Liver (tissue), 10 donors: ENCODE measurements at places on chromosomes 2 and 18.

GRCh38 chr2:39050109-39050508, 70.7 kb downstream of the SOS1 start:
- H3K4me3 ChIP-seq: no peak overlapping the region
- H3K36me3 ChIP-seq: no peaks in the 10 kb centered on the region
- H3K4me1 ChIP-seq: no peaks in the 10 kb centered on the region
- DNase-seq: no peak

DNA sequence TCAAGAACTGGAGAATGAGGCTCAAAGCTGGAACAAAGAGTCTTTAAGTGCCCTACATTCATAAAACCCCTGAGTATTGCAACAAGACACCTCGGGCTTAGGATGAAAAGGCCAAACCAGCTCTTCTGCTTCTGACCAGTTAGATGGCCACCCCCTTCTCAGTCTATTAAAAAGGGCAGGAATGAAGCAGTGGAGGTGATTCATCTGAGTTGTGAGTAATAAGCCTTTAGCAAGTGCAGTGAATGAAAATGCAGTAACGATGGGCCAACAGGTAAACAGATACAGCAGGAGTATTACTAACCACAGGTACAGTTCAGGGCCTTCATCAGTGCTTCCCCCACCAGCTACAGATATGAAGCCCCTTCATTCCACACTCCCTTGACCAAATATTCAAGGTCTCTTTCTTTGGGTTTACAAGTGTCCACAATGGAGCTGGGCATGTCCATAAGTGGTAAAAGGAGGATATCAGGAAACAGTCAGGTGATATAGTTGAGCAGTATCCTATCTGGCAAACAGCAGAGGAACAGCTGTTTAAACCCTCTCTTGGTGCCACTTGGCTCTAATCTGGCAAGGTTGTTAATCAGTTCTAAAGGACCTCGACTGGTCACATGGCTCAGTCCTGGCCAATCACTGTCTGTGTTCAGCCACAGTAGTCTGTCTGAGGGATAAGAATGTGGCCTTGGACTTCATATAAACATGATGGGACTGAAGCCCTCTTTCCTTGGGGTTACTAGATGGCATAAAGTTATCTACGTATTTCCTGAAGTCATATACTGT, 17.8 kb downstream of the SERPINB13 start:
- no peak for DNase-seq
- no peaks in the 10 kb centered on the region for H3K4me1 ChIP-seq
- no peaks in the 10 kb centered on the region for H3K27me3 ChIP-seq
- no peak overlapping the region for H3K4me3 ChIP-seq
- H3K36me3 ChIP-seq: no peaks in the 10 kb centered on the region
- no peak overlapping the region for H3K27ac ChIP-seq

- no peak overlapping the region for H3K4me3 ChIP-seq
- H3K27ac ChIP-seq: no peak overlapping the region
- no peak for DNase-seq
- H3K27me3 ChIP-seq: no peaks in the 10 kb centered on the region
- H3K36me3 ChIP-seq: no peaks in the 10 kb centered on the region
These were observed 26.9 kb upstream of the HS6ST1 start for GRCh38 chr2:128345436-128346165.

GRCh38 chr18:79488311-79489050, 92.8 kb downstream of the NFATC1 start:
- H3K4me3 ChIP-seq: no peak overlapping the region
- H3K27ac ChIP-seq: no peak overlapping the region
- H3K36me3 ChIP-seq: peaks cover 7% of the 10 kb centered on the region
- H3K4me1 ChIP-seq: no peaks in the 10 kb centered on the region
- no peaks in the 10 kb centered on the region for H3K27me3 ChIP-seq

- DNase-seq: no peak
- H3K4me1 ChIP-seq: no peaks in the 10 kb centered on the region
- H3K27ac ChIP-seq: no peak overlapping the region
- no peak overlapping the region for H3K4me3 ChIP-seq
- no peaks in the 10 kb centered on the region for H3K27me3 ChIP-seq
- H3K36me3 ChIP-seq: no peaks in the 10 kb centered on the region
These were observed 5.7 kb downstream of the LCT start for GRCh38 chr2:135831180-135831812.

DNA sequence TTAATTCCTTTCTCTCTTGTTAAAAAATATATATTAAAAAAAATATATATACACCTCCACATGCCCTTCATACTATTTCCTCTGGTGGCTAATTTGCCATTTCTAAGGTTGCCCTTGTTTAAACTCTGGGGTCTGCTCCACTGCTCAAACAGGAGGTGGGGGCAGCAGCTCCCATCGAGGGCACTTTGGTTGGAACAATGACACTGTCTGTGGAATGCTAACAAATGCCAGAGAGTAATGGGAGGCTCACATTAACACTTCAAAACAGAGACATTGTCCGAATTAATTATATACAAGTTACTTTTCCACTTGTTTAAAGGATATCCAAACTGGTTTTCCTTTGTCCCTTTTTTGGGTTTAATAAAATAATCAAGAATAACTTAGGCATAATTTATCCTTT, 58.8 kb upstream of the CD302 start:
- H3K4me3 ChIP-seq: no peak overlapping the region
- peaks cover 3% of the 10 kb centered on the region for H3K4me1 ChIP-seq
- no peaks in the 10 kb centered on the region for H3K36me3 ChIP-seq
- H3K27me3 ChIP-seq: no peaks in the 10 kb centered on the region

GRCh38 chr2:153622285-153622684, 143.7 kb upstream of the RPRM start:
- no peaks in the 10 kb centered on the region for H3K36me3 ChIP-seq
- H3K4me3 ChIP-seq: no peak overlapping the region
- no peaks in the 10 kb centered on the region for H3K27me3 ChIP-seq
- H3K27ac ChIP-seq: no peak overlapping the region
- DNase-seq: no peak
- H3K4me1 ChIP-seq: no peaks in the 10 kb centered on the region

GRCh38 chr2:147345246-147345645, 499.6 kb upstream of the ACVR2A start:
- H3K27me3 ChIP-seq: no peaks in the 10 kb centered on the region
- no peaks in the 10 kb centered on the region for H3K4me1 ChIP-seq
- no peak overlapping the region for H3K4me3 ChIP-seq

GRCh38 chr2:164932377-164932776, 22.9 kb downstream of the SLC38A11 start:
- DNase-seq: no peak
- no peaks in the 10 kb centered on the region for H3K36me3 ChIP-seq
- no peak overlapping the region for H3K27ac ChIP-seq
- H3K4me1 ChIP-seq: no peaks in the 10 kb centered on the region
- H3K4me3 ChIP-seq: no peak overlapping the region

GRCh38 chr2:1625281-1626001, 118.9 kb downstream of the PXDN start:
- no peak overlapping the region for H3K27ac ChIP-seq
- H3K27me3 ChIP-seq: no peaks in the 10 kb centered on the region
- no peaks in the 10 kb centered on the region for H3K4me1 ChIP-seq
- no peak overlapping the region for H3K4me3 ChIP-seq

- no peak overlapping the region for H3K4me3 ChIP-seq
- peaks cover 5% of the 10 kb centered on the region for H3K4me1 ChIP-seq
- no peak overlapping the region for H3K27ac ChIP-seq
These were observed 571.1 kb downstream of the TNS1 start for GRCh38 chr2:217431577-217432269.

- H3K4me3 ChIP-seq: no peak overlapping the region
- DNase-seq: no peak
- H3K27ac ChIP-seq: no peak overlapping the region
- no peaks in the 10 kb centered on the region for H3K4me1 ChIP-seq
- no peaks in the 10 kb centered on the region for H3K27me3 ChIP-seq
- H3K36me3 ChIP-seq: peaks cover 1% of the 10 kb centered on the region
These were observed 40.0 kb downstream of the DNMT3A start for GRCh38 chr2:25301453-25302352.

DNA sequence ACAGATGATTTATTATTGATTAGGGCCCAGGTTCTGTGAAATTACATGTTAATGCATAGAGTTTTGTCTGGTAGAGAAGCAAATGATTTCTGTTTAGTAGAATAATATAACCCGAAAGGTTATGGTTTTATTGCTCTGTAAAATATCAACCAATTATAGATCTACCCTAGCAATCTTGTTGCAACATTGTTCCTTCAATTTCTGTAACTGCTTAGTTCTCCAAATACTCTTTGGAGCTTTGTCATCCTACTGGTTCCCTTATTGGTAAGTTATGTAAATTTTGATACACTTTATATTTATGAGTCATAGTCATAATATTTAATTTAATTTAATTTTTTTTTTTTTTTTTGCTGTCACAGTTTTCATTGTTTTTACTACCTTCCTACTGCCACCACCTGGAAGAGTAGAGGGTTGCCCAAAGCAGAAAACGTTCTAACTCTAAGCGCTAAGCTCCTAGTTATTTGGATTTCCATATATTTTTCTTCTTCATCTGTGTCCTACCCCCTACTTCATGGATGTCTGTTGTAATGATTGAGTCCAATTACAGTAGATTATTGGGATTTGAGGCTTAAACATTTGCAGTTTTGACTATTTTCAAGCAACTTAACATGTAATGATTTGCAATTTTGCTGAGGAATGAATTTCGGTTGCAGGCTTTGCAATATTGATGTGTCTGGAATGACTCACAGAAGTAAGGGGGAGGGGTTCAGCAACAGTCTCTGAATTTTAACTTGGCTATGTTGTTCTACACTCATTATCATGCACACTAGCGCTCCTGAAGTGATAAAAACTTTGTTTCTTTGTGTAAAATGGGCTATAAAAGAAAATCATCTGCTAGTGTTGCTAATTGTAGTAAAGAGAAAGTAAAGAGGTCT, 51.1 kb downstream of the NABP1 start:
- no peak overlapping the region for H3K27ac ChIP-seq
- H3K4me1 ChIP-seq: no peaks in the 10 kb centered on the region
- H3K36me3 ChIP-seq: no peaks in the 10 kb centered on the region
- DNase-seq: no peak
- no peaks in the 10 kb centered on the region for H3K27me3 ChIP-seq

DNA sequence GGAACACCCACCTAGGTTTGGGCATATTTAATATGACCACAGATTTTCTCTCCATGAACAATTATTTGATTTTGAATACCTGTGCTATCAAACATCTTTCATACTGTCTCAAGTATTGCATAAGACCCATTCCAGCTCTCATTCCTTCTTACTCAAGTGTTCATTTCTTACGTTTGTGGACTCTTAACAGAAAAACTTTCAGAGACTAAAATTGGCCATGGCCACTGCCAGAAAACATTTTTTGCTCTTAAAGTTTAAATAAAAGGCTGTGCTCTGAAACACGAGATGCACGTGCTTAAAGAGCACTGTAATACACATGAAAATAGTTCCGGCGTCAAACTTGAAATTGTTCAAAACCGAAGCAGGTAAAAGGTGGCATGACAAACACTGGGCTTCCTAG, 89.3 kb downstream of the LIMS1 start:
- no peaks in the 10 kb centered on the region for H3K27me3 ChIP-seq
- peaks cover 6% of the 10 kb centered on the region for H3K4me1 ChIP-seq
- H3K4me3 ChIP-seq: no peak overlapping the region
- DNase-seq: no peak

DNA sequence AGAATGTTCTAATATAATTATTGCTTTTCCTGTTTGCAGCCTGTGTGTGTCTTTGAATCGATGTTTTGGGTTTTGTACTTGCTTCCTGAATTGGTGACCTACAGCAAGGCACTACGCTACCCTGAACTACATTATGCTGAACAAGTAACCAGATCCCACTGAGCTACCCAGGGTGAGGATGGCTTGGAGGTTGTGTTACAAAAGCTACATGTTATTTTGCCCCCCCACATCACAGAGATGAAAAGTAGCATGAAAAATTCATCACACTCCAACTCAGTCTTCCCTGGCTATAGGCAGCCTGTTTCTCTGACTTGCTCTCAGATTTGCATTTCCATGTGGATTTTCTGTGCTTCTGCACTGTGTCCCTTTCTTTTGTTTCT, 162.1 kb downstream of the LDLRAD4 start:
- no peaks in the 10 kb centered on the region for H3K27me3 ChIP-seq
- peaks cover 22% of the 10 kb centered on the region for H3K4me1 ChIP-seq
- DNase-seq: no peak
- no peaks in the 10 kb centered on the region for H3K36me3 ChIP-seq

DNA sequence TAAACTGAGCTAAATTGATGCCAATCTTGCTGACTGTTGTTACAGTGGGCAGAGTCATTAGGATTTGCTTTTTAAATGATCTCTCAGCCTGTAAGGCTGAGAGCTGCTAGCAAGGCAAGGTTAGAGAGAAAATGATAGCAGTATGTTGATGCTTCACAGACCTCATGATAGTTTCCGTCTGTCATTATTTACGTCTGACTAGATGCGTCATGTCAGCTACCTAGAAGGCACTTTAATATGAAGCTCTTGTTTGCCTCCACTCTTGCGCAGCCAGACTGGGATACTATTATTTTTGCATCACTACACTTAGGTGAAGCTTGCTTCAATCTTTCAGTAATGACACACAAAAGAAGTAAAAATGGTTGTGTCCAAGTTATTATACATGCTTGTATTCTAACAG, 313.8 kb downstream of the LNPK start:
- DNase-seq: no peak
- no peaks in the 10 kb centered on the region for H3K36me3 ChIP-seq
- no peak overlapping the region for H3K27ac ChIP-seq
- H3K4me1 ChIP-seq: no peaks in the 10 kb centered on the region

DNA sequence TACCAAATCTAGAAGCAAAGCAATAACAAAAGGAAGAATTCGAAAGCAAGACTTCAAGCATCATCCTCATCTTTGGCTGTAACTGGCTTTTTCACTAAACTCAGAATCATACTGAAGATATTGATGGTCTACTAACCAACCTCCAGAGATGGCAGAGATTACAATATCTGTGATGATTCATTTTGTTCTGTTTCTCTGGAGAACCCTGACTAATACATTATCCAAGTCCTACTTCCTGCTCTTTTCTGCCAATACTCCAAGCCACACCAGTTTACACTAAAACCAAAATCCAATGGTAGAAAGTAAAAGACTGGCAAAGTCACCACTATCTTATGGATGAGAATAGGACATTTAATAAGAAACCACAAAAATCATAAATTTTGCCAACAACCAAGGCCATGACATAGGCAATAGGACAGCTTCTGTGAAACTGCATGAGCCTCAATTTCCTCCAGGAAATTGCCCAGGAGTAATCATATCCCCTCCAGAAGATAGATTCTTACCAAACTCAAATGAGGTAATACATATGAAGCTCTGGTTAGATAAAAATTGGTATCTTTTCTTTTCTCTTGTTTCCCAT, 159.8 kb downstream of the METTL4 start:
- no peaks in the 10 kb centered on the region for H3K36me3 ChIP-seq
- no peak for DNase-seq
- no peaks in the 10 kb centered on the region for H3K4me1 ChIP-seq
- no peaks in the 10 kb centered on the region for H3K27me3 ChIP-seq
- no peak overlapping the region for H3K4me3 ChIP-seq

DNA sequence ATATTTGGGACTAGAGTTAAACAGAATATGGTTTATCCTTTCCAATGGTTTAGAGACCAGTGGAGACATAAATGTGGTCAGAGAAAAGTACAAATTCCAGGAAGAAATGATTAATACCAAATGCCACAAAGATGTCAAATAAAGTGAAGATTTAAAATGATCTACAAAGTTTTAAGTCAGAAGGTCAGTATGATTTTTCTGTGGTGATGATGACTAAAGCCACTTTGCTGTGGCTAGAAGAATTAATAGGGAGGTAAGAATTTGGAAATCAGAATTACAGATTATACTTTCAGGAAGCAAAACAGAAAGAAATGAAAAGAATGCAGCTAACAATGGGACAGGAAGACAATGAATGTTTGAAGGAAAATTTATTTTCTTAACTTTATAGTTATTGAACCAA, 91.5 kb upstream of the CDH7 start:
- no peaks in the 10 kb centered on the region for H3K4me1 ChIP-seq
- no peak overlapping the region for H3K4me3 ChIP-seq
- no peak overlapping the region for H3K27ac ChIP-seq
- no peaks in the 10 kb centered on the region for H3K36me3 ChIP-seq
- no peaks in the 10 kb centered on the region for H3K27me3 ChIP-seq
